ENCODE measurements at places on chromosomes 7 and 10.

DNA sequence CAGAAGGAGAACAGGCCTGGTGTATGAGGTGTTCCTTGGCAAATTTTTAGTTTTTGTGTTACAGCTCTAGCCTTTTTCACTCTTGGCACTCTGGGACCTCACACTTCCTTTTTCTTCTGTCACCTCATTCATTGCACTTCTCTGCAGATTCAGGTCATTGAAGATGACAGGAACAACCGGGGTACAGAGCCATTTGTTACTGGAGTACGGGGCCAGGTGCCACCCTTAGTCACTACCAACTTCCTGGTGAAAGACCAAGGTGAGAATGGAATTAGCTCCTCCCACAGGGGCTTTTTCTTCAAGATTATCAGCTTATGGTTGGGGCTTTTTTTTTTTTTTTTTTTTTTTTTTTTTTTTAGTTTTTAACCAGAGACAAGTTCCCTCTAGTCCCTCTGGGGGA, 18.5 kb upstream of the CHCHD1 start:
- no peak for DNase-seq
- H3K27ac ChIP-seq, result no peak overlapping the region
- H3K27me3 ChIP-seq, result no peaks in the 10 kb centered on the region
- peaks cover 47% of the 10 kb centered on the region for H3K36me3 ChIP-seq
- no peak overlapping the region for H3K4me3 ChIP-seq

- peaks cover 9% of the 10 kb centered on the region for H3K36me3 ChIP-seq
- H3K27me3 ChIP-seq, result no peaks in the 10 kb centered on the region
- H3K4me1 ChIP-seq, result no peaks in the 10 kb centered on the region
- H3K27ac ChIP-seq, result no peak overlapping the region
- DNase-seq, result no peak
Observed at GRCh38 chr10:14569274-14570060, 205.2 kb downstream of the FAM107B start.

DNA sequence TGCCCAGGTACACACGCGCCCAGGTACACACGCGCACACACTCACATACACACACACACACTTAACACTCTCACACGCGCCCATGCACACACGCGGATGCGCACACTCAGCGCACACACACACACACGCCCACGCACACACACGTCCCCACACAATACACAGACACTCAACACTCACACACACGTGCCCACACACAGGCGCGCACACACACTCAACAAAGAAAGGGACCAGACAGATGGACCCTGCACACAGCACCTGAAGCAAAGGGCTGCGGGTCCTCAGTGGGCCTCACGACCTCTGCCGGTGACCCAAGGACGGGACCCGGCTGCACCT, 257.4 kb downstream of the ZMYND11 start:
- peaks cover 65% of the 10 kb centered on the region for H3K36me3 ChIP-seq
- no peak overlapping the region for H3K27ac ChIP-seq
- DNase-seq, result no peak
- H3K4me3 ChIP-seq, result no peak overlapping the region
- no peaks in the 10 kb centered on the region for H3K4me1 ChIP-seq
- H3K27me3 ChIP-seq, result no peaks in the 10 kb centered on the region

DNA sequence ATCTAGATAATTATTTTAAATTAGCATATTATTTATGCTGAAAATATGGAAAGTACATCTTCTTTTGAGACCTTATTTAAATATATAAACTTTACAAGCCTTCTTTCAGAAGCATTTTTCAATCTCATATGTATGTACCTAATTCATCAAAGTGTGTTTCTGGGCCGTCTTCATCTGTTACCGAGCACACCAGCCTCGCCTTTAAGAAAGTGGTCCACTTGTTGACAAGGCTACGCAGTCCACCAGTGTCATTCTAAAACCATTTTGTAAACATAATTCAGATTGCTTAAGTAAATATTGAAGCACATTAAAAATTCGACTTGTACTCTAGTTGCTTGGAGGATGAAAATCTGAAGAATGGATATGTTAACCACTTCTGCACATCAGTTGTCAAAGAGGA, 116.3 kb downstream of the SEMA3C start:
- H3K36me3 ChIP-seq, result peaks cover 2% of the 10 kb centered on the region
- H3K27ac ChIP-seq, result no peak overlapping the region
- no peak for DNase-seq

GRCh38 chr7:142422621-142423020, 164.8 kb upstream of the PRSS58 start:
- no peaks in the 10 kb centered on the region for H3K27me3 ChIP-seq
- DNase-seq, result no peak
- no peaks in the 10 kb centered on the region for H3K36me3 ChIP-seq
- H3K27ac ChIP-seq, result no peak overlapping the region
- H3K4me3 ChIP-seq, result no peak overlapping the region

GRCh38 chr10:114042895-114043531, 653 bp upstream of the ADRB1 start:
- peak; percentile 65 for DNase-seq
- H3K4me3 ChIP-seq, result peak overlapping the region; percentile 44
- no peaks in the 10 kb centered on the region for H3K36me3 ChIP-seq
- no peaks in the 10 kb centered on the region for H3K4me1 ChIP-seq

DNA sequence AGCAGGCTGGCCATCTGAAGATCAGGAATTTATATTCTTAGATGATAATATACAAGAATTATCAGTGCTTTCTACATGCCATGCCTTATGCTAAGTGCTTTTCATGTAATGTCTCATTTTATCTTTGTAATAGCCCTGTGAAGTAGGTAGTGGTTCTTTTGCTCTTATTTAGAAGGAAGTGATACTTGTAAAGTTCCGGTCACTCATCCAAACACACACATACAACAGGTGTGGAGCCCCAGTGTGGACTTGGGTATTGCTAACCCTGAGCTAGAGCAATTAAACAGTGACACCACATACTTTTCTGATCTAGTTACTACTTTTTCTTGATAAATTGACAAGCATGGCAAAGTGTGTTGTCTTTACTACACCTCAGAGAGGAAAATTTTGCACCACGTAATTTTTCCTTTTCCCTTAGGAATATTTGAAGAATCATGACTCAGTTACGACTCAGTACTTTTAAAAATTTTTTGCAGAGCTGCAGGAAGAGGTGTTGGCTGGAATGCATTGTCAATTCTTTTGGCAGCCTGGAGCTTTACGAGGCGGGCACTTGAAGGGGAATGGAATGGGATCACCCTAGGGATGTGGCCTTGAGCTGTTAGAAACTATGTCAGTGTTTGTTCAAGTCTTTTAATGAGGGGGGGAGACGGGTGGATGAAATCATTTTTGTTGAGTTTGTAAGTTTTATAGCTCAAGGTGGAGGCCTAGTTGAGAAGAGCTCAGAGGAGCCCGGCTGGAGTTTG, 212.5 kb upstream of the CELF2 start:
- no peaks in the 10 kb centered on the region for H3K4me1 ChIP-seq
- H3K4me3 ChIP-seq, result no peak overlapping the region
- no peaks in the 10 kb centered on the region for H3K27me3 ChIP-seq
- no peak overlapping the region for H3K27ac ChIP-seq
- no peaks in the 10 kb centered on the region for H3K36me3 ChIP-seq

GRCh38 chr7:148437043-148437442, 153.5 kb upstream of the C7orf33 start:
- no peak overlapping the region for H3K27ac ChIP-seq
- H3K27me3 ChIP-seq, result no peaks in the 10 kb centered on the region
- no peaks in the 10 kb centered on the region for H3K36me3 ChIP-seq
- H3K4me3 ChIP-seq, result no peak overlapping the region
- no peak for DNase-seq

- no peaks in the 10 kb centered on the region for H3K27me3 ChIP-seq
- no peak overlapping the region for H3K27ac ChIP-seq
- no peaks in the 10 kb centered on the region for H3K4me1 ChIP-seq
- no peak for DNase-seq
- no peak overlapping the region for H3K4me3 ChIP-seq
- H3K36me3 ChIP-seq, result no peaks in the 10 kb centered on the region
Observed at GRCh38 chr10:77077316-77077945, 560.2 kb downstream of the KCNMA1 start.

DNA sequence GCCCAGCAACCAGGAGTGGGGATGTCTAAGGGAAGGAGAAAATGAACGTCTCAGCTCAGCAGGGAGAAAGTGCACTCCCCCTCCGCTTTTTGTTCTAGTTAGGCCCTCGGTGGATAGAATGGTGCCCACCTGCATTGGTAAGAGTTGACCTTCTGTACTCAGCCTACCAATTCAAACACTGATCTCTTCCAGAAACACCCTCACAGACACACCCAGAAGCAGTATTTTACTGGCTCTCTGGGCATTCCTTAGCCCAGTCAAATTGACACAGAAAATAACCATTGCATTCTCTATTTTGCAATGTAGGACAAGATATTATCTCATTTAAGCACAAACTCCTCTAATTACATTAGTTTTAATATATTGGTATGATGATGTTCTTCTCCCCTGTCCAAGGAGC, 106.1 kb upstream of the C7orf33 start:
- no peak overlapping the region for H3K4me3 ChIP-seq
- H3K4me1 ChIP-seq, result peaks cover 4% of the 10 kb centered on the region
- no peak for DNase-seq
- H3K36me3 ChIP-seq, result no peaks in the 10 kb centered on the region
- H3K27me3 ChIP-seq, result no peaks in the 10 kb centered on the region

GRCh38 chr10:123203393-123204126, 49.4 kb downstream of the BUB3 start:
- DNase-seq, result no peak
- H3K4me3 ChIP-seq, result no peak overlapping the region
- no peak overlapping the region for H3K27ac ChIP-seq
- H3K36me3 ChIP-seq, result no peaks in the 10 kb centered on the region

Measured in small intestine (tissue), 16 donors.